Activated T-helper 9 cell treated with anti-CD3 and anti-CD28 coated beads, Interleukin-2, amount 50 U/mL, for 16 hours (primary cell): ENCODE measurements at places on chromosomes 12 and 14.

DNA sequence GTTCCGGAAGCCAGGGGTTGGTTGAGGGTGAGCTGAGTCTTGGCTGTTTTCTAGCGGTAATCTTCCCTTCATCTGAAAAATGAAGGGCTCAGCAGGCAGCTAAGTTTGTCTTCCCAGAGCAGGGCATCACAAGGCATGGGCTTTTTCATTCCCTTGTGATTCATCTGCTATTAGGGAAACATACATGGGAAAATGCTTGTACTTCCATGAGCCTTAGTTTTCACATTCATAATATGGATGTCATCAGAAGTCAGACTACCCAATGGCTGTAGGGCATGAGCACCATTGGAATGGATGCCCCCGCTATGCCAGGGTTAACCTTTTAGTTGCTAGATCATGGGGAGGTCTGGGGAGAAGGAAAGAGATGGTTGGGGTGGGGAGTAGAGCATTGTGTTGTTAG is 18.7 kb downstream of the HELB start:
- DNase-seq = no peak

DNA sequence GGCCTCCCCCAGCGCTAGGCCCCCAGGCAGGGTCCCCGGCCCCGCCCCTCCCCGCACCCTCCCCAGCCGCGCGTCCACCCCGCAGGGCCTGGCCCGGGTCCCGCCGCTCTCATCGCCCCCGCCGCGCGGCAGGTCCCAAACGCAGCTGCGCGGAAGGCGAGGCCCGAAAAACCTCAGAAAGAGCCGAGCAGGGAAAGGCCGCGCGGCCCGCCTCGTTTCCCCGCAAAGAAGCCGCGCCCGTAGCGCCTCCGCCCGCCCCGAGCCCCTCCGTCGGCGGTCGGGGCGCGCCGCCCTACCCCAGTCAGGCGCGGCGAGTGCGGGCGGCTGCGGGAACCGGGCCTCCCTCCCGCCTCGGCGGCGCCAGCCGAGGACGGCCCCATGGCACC is 324 bp downstream of the POLE start:
- no peak for DNase-seq

DNA sequence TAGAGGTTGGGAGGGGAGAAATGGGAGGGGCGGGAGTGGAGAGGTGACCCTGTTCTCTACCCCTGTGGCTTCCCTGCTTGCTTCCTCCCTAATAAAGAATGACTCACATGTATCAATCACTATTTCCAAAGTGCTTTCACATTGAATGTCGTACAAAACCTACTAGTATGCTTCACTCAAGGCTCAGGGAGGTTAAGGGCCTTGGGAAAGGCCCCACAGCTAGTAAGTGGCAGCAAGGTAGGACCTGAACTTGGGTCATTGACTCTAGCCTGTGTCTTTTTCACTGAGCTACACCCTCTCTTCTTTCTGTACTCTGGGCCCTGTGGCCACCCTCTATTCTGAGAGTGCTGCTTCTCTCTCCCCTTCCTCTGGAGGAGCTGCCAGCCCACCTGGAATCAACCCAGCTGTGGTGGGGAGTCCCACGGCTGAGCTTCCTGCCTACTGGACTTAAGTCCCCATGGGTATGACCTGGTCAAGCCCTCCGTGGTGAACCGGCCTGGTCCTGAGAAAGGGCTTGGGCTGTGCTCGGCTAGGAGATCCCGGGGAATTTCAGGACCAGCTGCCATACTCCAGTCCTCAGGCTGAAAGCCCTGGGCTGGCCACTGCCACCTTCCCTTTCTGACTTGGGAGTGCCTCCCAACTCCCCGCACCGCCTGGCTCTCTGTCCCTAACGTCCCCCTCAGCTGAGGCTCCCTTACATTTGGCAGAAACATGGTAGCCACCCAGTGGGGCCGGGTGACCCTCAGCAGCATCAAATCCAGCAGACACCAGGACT is 13.0 kb downstream of the SLC48A1 start:
- DNase-seq = no peak

DNA sequence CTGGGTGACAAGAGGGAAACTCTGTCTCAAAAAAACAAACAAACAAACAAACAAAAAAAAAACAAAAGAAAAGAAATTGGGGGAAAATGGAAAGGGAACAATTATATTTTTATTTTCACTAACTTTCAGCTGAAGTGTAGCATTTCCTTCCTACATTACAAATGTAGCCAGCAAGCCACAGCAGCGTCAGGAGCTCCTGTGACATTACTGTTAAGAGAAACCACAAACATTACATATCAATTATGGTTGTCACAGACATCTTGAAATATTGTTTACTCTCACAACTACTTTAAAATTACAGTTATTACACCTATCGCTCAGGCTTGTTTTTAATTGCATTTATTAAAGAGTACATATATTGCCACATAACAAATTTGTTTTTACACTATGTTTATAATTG is 49.8 kb upstream of the SLC24A4 start:
- no peak for DNase-seq

DNA sequence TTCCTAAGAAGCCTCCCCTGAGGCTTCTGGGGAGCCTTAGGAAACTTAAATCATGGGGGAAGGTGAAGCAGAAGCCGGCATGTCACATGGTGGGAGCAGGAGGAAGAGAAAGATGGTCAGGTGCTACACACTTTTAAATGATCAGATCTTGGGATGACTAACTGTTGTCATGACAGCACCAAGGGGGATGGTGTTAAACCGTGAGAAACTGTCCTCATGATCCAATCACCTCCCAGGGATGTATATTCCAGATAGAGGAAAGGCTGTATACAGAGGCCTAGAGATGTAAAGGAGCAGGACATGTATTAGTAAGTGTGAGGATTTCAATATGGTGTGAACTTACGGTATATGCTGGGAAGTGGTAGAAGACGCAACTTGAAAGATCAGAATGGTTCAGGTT is 121.1 kb downstream of the CAND1 start:
- DNase-seq = no peak

DNA sequence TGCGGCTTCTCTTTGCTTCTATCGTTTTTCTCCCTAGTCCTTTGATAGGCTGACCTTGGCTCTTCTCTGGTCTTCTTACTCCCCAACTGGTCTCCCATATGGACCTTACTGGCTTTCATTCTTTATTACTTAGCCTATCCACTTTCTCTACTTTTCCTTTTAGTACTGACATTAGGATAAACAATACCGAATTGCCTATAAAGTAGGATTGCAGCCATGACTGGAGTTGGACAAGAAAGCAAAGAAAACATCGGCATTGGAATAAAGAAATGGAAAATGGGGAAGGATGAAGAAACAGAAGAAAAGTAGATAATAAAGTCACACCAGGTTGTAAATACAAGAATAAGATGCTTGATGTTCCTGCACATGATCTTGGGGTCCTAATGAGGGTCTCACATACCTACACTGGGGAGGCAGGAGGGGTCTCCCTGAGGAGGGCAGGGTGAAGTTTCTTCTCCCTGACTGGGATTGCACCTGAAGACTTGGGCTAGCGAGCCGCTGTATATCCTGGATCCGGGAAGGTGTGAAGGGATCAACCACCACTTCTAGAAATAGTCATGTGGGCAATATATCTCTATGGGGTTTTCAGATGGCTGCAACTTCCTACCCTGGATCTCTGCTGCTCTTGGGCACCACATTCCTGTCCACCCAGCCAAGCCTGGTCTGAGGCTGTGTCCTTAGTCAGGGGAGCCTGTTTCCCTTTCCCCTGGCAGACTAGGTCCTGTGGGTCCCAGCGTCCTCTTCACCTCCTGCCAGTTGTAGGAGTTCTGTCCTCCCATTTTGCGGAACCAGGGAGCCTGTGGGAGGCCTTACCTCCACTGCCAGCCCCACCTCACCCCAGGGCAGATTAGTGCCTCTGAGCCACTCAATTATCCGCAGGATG is 13.1 kb downstream of the NKX2-1 start:
- DNase-seq = no peak

DNA sequence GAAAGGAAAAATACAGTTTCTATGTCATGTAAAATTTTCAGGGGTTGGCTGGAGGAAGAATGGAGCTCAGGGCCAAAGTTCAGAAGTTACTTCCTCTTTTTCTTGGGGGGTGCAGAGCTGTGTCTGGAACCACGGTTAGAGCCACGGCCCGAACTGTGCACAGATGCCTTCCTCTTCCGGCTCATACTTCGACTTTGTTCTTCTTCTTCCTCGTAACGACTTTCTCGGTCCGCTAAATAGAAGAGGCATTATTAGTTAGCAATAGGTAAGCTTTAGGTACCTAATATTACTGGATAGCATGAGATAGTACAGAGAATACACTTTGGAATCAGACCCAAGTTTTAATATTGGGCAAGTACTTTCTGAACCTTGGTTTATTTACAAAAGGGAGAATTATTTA is 31.2 kb downstream of the SUPT16H start:
- DNase-seq = no peak
